ENCODE measurements at places on chromosomes 7 and 10. TPM values are rescaled to one million over a fixed set of nuclear protein-coding genes. Genes with fewer than 3 reads are reported as not detected.
A peak's percentile ranks its signal among the peaks of the same experiment; 100 is the strongest.

Gene UCN3
- not detected for total RNA-seq

Gene GPAM
- 9.0 TPM for total RNA-seq

Gene PRSS2
- not detected for total RNA-seq

Gene FAM131B
- 3.0 TPM for total RNA-seq

Gene UPK3BL2
- 1.6 TPM for total RNA-seq

Gene RGR
- total RNA-seq, result not detected

Gene WEE2
- total RNA-seq, result not detected

Gene SYT15
- 1.2 TPM for total RNA-seq

- H3K36me3 ChIP-seq, result no peaks in the 10 kb centered on the region
- H3K4me1 ChIP-seq, result no peaks in the 10 kb centered on the region
- H3K4me3 ChIP-seq, result no peak overlapping the region
- no peaks in the 10 kb centered on the region for H3K27me3 ChIP-seq
These were observed 32.7 kb downstream of the TSPAN15 start for GRCh38 chr10:69483963-69484362.

DNA sequence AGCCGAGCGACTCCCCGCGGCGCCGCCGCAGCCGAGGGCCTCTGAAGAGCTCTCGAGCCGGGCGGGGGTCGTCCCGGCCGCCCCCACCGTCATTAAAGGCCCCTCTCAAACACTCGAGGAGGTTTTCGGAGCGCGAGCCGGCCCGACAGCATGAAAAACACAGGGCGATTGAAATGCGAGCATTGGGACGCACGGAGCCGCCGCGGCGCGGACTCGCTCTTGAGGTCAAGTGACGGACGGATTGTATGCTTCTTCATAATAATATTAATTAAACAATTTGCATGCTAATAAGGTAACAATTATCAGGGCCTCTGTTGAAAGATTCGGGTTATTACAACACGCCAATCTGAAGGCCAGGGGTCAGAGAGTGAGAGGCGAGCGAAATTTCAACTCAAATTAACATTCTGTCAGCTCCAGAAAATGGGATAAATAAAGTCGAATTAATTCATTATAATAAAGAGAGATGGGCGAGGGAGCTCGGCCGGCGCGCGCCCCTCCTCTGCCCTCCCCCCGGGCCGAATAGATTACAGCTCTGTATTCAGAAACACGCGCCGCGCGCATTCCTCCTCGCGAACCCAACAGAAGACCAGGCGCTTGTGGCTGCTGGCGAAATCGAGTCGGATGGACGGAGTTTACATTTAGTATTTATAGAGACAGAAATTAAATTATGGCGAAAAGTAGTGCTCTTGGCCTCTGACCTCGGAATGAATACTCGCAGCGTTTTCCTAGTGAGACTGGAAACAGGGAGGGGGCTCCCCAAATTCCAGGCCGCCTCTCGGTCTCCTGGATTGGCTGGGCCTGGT lies 2.1 kb upstream of the UNCX start:
- no peak overlapping the region for H3K27ac ChIP-seq
- peaks cover 85% of the 10 kb centered on the region for H3K27me3 ChIP-seq
- DNase-seq, result no peak
- no peaks in the 10 kb centered on the region for H3K36me3 ChIP-seq

DNA sequence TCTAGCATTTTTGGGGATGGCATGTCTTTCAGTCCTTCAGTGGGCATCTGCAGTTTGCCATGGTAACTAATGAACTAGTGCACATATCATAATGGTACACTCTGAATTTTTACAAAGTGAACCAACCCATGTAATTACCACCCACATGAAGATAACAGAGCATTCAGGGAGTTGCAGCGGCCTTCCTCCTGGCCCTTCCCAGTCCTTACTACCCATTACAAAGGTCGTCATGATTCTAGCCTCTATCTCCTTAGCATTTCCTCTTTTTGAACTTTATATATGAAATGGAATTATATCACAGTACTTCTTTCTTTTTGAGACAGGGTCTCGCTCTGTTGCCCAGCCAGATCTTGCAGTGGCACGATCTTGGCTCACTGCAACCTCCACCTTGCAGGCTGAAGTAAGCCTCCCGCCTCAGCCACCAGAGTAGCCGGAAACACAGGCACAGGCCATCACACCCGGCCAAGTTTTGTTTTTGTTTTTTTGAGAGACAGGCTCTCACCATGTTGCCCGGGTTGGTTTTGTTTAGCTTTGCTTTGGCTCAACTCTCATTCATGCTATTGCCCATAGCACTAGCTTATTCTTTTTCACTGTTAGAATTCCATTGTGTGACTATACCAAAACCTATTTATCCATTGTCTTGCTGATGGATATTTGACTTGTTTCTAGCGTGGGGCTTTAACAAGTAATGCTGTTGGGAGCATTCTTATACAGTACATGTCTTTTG lies 79.2 kb downstream of the APBB1IP start:
- no peaks in the 10 kb centered on the region for H3K27me3 ChIP-seq
- H3K36me3 ChIP-seq, result peaks cover 40% of the 10 kb centered on the region
- DNase-seq, result no peak
- no peak overlapping the region for H3K4me3 ChIP-seq

- H3K27ac ChIP-seq, result no peak overlapping the region
- no peak for DNase-seq
- H3K4me1 ChIP-seq, result no peaks in the 10 kb centered on the region
- H3K36me3 ChIP-seq, result no peaks in the 10 kb centered on the region
These were observed 142.8 kb upstream of the SEMA3E start for GRCh38 chr7:83791737-83792136.

DNA sequence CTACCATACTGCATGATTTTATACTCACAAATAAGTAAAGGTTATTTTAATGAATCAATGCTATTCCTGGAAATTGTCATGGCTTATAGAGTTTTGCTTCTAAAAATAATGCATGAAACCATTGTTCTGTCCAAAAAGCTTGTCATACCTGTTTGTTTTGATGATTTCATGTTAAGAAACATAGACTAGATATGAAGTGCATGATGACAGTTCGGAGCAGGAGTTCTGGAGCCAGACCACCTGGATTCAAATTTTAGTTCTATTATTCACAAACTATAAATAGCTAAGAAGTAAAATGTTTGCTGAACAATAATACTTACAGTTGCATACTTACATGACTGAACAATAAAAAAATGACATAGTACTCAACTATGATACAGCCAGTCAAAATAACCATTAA lies 107.0 kb upstream of the AKR1E2 start:
- DNase-seq, result no peak
- no peak overlapping the region for H3K4me3 ChIP-seq
- H3K36me3 ChIP-seq, result no peaks in the 10 kb centered on the region

- no peak for DNase-seq
- H3K4me3 ChIP-seq, result no peak overlapping the region
- H3K36me3 ChIP-seq, result no peaks in the 10 kb centered on the region
These were observed 51.3 kb upstream of the PRKAR1B start for GRCh38 chr7:778271-778967.

DNA sequence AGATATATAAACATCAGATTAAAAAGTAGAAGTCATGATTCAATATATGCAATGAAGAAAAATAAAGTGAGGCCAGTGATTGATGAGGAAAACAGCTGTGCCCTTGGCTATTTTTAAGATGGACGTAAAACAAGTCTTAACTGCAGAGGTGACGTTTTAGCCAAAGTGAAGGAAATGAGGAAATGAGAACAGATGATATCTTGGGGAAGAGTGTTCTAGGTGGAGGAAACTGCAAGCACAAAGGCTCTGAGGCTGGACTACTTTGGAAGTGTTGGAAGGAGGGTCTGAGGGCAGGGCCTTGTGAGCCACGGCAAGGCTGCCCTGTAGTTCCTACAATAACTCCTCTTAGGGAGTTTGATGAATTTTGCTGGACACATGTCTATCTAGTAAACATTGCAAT lies 140.5 kb upstream of the AKR1E2 start:
- H3K27ac ChIP-seq, result peak overlapping the region; percentile 78
- no peaks in the 10 kb centered on the region for H3K27me3 ChIP-seq
- peaks cover 45% of the 10 kb centered on the region for H3K4me1 ChIP-seq
- no peak overlapping the region for H3K4me3 ChIP-seq
- no peaks in the 10 kb centered on the region for H3K36me3 ChIP-seq
- DNase-seq, result no peak

DNA sequence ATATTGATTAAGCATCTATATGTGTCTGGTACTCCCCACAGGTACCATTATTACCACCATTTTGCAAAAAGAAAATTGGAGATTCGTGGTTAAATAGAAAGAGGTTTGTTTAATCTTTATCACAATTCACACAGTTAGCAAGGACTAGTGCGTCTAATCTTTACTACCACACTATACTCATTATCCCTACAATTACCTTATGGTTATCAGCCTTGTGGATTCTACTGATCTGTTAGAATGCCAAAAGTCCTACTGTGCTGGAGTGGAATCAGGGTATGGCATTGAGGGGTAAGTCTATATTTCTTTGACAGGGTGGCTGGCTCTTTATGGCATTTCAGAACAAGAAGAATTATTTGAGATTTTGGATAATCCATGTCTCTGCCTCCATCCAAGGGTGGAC lies 156.1 kb downstream of the RNLS start:
- no peak overlapping the region for H3K27ac ChIP-seq
- H3K4me3 ChIP-seq, result no peak overlapping the region
- no peak for DNase-seq
- no peaks in the 10 kb centered on the region for H3K36me3 ChIP-seq

DNA sequence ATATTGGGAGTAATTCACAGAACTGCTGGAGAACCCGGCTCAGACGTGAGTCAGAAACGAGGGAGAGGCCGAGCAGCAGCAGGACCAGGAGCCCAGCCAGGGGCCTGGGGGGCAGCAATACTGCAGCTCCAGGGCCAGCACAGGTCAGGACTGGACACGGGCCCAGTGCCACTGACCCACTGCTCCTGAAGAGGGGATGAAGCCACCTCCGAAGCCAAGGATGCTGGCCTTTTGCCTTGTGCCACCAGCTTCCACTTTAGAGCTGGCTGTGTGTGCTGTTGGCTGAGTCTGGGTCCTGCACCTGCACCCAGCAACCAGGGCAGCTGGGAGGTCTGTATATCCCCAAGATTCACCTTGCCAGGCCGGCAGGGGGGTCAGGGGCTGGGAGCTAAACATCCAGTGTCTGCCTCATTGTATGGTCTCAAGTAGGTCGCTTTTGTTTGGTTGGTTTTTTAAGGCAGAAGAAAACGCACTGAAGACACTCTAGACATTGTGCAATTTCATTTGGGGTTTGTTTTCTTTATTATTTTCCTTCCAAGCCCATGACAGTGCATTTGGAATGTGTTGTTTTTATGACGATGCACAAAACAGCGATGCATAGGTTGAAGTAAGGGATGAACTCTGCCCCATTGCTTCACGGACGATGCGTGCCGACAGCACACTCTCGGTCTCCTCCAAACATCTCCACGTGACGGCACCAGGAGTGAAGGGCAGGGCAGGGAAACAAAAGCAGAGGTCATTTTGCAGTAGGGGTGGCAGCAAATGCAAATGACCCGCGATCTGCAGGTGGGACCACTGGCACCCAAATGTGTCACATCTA lies 27.7 kb upstream of the INSIG1 start:
- no peak overlapping the region for H3K4me3 ChIP-seq
- no peaks in the 10 kb centered on the region for H3K4me1 ChIP-seq
- no peak for DNase-seq
- no peak overlapping the region for H3K27ac ChIP-seq
- no peaks in the 10 kb centered on the region for H3K36me3 ChIP-seq
- peaks cover 5% of the 10 kb centered on the region for H3K27me3 ChIP-seq

GRCh38 chr7:47714669-47715607 lies 133.0 kb upstream of the TNS3 start:
- H3K36me3 ChIP-seq, result no peaks in the 10 kb centered on the region
- no peaks in the 10 kb centered on the region for H3K4me1 ChIP-seq
- H3K27ac ChIP-seq, result no peak overlapping the region

- no peaks in the 10 kb centered on the region for H3K27me3 ChIP-seq
- no peak overlapping the region for H3K27ac ChIP-seq
- no peaks in the 10 kb centered on the region for H3K36me3 ChIP-seq
- no peak overlapping the region for H3K4me3 ChIP-seq
- no peaks in the 10 kb centered on the region for H3K4me1 ChIP-seq
These were observed 46.0 kb downstream of the HELLS start for GRCh38 chr10:94591461-94592205.

- no peak overlapping the region for H3K4me3 ChIP-seq
- H3K27ac ChIP-seq, result no peak overlapping the region
- no peaks in the 10 kb centered on the region for H3K36me3 ChIP-seq
- no peak for DNase-seq
- peaks cover 10% of the 10 kb centered on the region for H3K27me3 ChIP-seq
- no peaks in the 10 kb centered on the region for H3K4me1 ChIP-seq
These were observed 23.7 kb downstream of the KCNH2 start for GRCh38 chr7:150954201-150954985.

GRCh38 chr7:155848691-155849669 lies 36.7 kb upstream of the SHH start:
- no peaks in the 10 kb centered on the region for H3K27me3 ChIP-seq
- no peaks in the 10 kb centered on the region for H3K36me3 ChIP-seq
- DNase-seq, result no peak
- no peak overlapping the region for H3K4me3 ChIP-seq

- peak overlapping the region; percentile 19 for H3K4me3 ChIP-seq
- DNase-seq, result peak; percentile 67
- no peaks in the 10 kb centered on the region for H3K36me3 ChIP-seq
- H3K4me1 ChIP-seq, result peaks cover 25% of the 10 kb centered on the region
- H3K27me3 ChIP-seq, result no peaks in the 10 kb centered on the region
- H3K27ac ChIP-seq, result peak overlapping the region; percentile 53
These were observed 31.9 kb downstream of the RSBN1L start for GRCh38 chr7:77727936-77728701.

DNA sequence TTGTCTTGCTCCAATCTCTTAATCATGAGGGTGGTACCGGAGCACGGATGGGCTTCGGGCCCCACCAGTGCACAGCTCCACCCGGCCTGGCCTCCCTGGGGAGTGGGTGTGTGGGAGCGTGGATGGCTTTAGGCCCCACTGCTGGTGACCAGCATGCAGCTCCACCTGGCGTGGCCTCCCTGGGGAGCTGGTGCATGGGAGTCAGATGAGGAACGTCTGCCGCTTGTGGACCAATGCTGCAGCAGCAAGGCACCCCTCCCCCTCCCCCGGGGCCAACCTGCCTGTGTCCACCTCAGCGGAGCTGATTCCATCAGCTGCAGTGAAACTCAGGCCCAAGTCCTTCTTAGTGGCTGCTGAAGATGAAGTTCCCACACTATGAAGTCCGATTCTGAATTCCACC lies 511.4 kb downstream of the PTPRN2 start:
- DNase-seq, result no peak
- H3K4me3 ChIP-seq, result no peak overlapping the region
- H3K4me1 ChIP-seq, result no peaks in the 10 kb centered on the region
- no peak overlapping the region for H3K27ac ChIP-seq
- H3K36me3 ChIP-seq, result no peaks in the 10 kb centered on the region
- H3K27me3 ChIP-seq, result no peaks in the 10 kb centered on the region

- no peak overlapping the region for H3K4me3 ChIP-seq
- no peak overlapping the region for H3K27ac ChIP-seq
- H3K4me1 ChIP-seq, result peaks cover 10% of the 10 kb centered on the region
These were observed 73.6 kb downstream of the AHCYL2 start for GRCh38 chr7:129298268-129298893.

DNA sequence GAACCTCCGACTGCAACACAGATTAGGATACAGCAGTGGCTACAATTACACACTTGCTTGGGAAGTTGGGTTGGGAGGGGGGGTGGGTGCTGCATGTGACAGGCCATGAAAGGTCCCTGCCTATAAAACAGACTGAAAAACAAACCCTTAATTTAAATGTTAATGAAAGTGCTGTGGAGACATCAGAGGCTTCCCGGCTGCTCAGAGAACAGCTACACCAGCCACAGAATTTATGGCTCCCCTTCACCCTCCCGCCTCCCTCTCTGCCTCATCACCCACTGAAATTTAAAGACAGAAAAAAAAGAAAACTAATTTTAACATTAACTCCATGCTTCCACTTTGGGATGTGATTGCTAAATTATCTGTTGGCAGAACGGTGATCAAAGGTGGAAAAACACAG lies 34.7 kb downstream of the FBXW4 start:
- H3K4me1 ChIP-seq, result no peaks in the 10 kb centered on the region
- no peak overlapping the region for H3K27ac ChIP-seq
- DNase-seq, result no peak
- no peaks in the 10 kb centered on the region for H3K27me3 ChIP-seq
- no peak overlapping the region for H3K4me3 ChIP-seq

Measured in GM23248 (cell line).